Smooth muscle cell of the coronary artery (primary cell): ENCODE measurements at places on chromosomes 5 and 9. TPM values are rescaled to one million over a fixed set of nuclear protein-coding genes. Genes with fewer than 3 reads are reported as not detected.

DMGDH gene
- 0.68 and 1.5 TPM in 2 replicates for total RNA-seq

KCNT1 gene
- total RNA-seq, result 0.12 TPM in 1 of 2 replicates, not detected in the other

PTGDS gene
- 1.1 and 33.0 TPM in 2 replicates for total RNA-seq

CDKN2B-AS1 gene
- 2.7 and 2.9 TPM in 2 replicates for total RNA-seq

SLC45A2 gene
- total RNA-seq, result 0.35 TPM in 1 of 2 replicates, not detected in the other

PCDHGA2 gene
- 1.2 and 1.7 TPM in 2 replicates for total RNA-seq

PCDHB13 gene
- 0.59 and 0.75 TPM in 2 replicates for total RNA-seq

CYFIP2 gene
- total RNA-seq, result 5.8 and 23.4 TPM in 2 replicates

SPTLC1 gene
- total RNA-seq, result 79.5 and 128 TPM in 2 replicates

PCDHB6 gene
- total RNA-seq, result 0.08 TPM in 1 of 2 replicates, not detected in the other

ACTBL2 gene
- total RNA-seq, result 0.23 TPM in 1 of 2 replicates, not detected in the other

GDF9 gene
- total RNA-seq, result under 0.01 and 0.47 TPM in 2 replicates

TEK gene
- 0.23 and 29.1 TPM in 2 replicates for total RNA-seq

GPR150 gene
- 0.45 TPM in 1 of 2 replicates, not detected in the other for total RNA-seq

IRX2 gene
- 0.45 and 1.9 TPM in 2 replicates for total RNA-seq

CENPH gene
- 1.5 and 6.8 TPM in 2 replicates for total RNA-seq

BTNL8 gene
- total RNA-seq, result under 0.01 TPM in 1 of 2 replicates, not detected in the other

CBY3 gene
- not detected in 2 replicates for total RNA-seq

CCL28 gene
- total RNA-seq, result 0.68 and 1.9 TPM in 2 replicates

SPTAN1 gene
- 399 and 455 TPM in 2 replicates for total RNA-seq

N4BP3 gene
- 0.08 and 0.35 TPM in 2 replicates for total RNA-seq

GABRA1 gene
- not detected in 2 replicates for total RNA-seq

TMC1 gene
- 0.68 and 1.3 TPM in 2 replicates for total RNA-seq

PDGFRB gene
- total RNA-seq, result 52.9 and 425 TPM in 2 replicates

AGXT2 gene
- not detected in 2 replicates for total RNA-seq

CHSY3 gene
- total RNA-seq, result 4.0 and 8.8 TPM in 2 replicates

C9orf40 gene
- 1.4 and 2.1 TPM in 2 replicates for total RNA-seq

REEP2 gene
- 13.6 and 18.3 TPM in 2 replicates for total RNA-seq

LCN10 gene
- total RNA-seq, result not detected in 2 replicates

C1QTNF2 gene
- total RNA-seq, result 0.23 and 0.35 TPM in 2 replicates

SLC2A8 gene
- 4.9 and 5.9 TPM in 2 replicates for total RNA-seq

CDC37L1 gene
- 14.7 and 18.8 TPM in 2 replicates for total RNA-seq

ARHGEF28 gene
- 4.3 and 26.2 TPM in 2 replicates for total RNA-seq

ST6GALNAC6 gene
- 32.0 and 79.7 TPM in 2 replicates for total RNA-seq

PRDM9 gene
- total RNA-seq, result not detected in 2 replicates

TMEM252 gene
- not detected in 2 replicates for total RNA-seq

CDX1 gene
- total RNA-seq, result 0.12 and 0.15 TPM in 2 replicates

PTGES gene
- total RNA-seq, result 2.6 and 30.0 TPM in 2 replicates

DIPK1B gene
- 1.1 and 16.6 TPM in 2 replicates for total RNA-seq

GZMA gene
- 0.08 TPM in 1 of 2 replicates, not detected in the other for total RNA-seq

OBP2B gene
- total RNA-seq, result not detected in 2 replicates

EDIL3 gene
- total RNA-seq, result 24.7 and 234 TPM in 2 replicates

ALAD gene
- total RNA-seq, result 25.9 and 32.2 TPM in 2 replicates

GRIA1 gene
- total RNA-seq, result 2.1 TPM in 1 of 2 replicates, not detected in the other

MEGF10 gene
- under 0.01 TPM in 2 replicates for total RNA-seq

SLC46A2 gene
- total RNA-seq, result not detected in 2 replicates

ASPN gene
- total RNA-seq, result 12.5 and 13.0 TPM in 2 replicates

SEMA4D gene
- under 0.01 and 1.2 TPM in 2 replicates for total RNA-seq

CNTNAP3 gene
- total RNA-seq, result 0.12 and 5.6 TPM in 2 replicates

FLT4 gene
- total RNA-seq, result 2.3 TPM in 1 of 2 replicates, not detected in the other

FKBP15 gene
- total RNA-seq, result 11.5 and 14.8 TPM in 2 replicates

PCDHA1 gene
- total RNA-seq, result 0.08 TPM in 1 of 2 replicates, not detected in the other

MARCOL gene
- not detected in 2 replicates for total RNA-seq

PDE8B gene
- 0.15 TPM in 1 of 2 replicates, not detected in the other for total RNA-seq

FOXD4L4 gene
- total RNA-seq, result under 0.01 and 0.08 TPM in 2 replicates

KLHL3 gene
- total RNA-seq, result 1.3 and 3.4 TPM in 2 replicates

NUTM2G gene
- total RNA-seq, result not detected in 2 replicates

OR1K1 gene
- not detected in 2 replicates for total RNA-seq
